ENCODE measurements at places on chromosomes 11 and 22.

DNA sequence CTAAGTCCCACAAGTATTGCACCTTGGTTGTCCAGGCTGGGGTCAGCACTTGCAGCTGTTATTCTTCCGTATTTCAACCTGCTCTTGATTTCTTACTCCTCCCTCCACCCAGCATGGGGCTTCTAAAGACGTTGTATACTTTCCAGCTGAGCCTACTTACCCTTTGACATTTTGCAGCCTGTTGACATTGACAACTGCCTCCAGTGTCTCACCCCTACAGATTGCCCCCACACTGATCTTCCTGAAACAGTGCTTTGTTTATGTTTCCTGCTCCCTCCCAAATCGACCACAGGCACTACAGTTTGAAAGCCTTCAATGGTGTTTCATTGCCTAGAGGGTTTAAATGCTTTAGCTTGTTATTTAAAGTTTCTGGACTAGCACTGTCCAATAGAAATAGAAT lies 56.6 kb downstream of the FAM83F start:
- no peak for DNase-seq

GRCh38 chr11:122808478-122808869 lies 29.8 kb upstream of the CRTAM start:
- DNase-seq: no peak

DNA sequence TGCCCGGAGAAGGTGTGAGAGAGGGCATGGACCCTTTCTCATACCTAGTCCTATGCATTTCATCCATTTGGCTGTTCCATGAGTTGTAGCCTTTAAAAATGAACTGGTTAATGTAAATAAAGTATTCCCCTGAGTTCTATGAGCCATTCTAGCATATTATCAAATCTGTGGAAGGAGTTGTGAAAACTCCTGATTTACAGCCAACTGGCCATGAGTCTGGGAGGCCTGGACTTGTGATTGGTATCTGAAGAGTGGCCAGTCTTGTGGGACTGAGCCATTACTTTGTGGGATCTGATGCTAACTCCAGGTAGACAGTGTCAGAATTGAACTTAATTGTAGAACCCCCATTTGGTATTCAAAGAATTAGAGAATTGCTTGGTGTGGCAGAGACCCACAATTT lies 48.4 kb downstream of the FAM118A start:
- DNase-seq: no peak

GRCh38 chr22:45231293-45231692 lies 9.4 kb downstream of the KIAA0930 start:
- DNase-seq: no peak

DNA sequence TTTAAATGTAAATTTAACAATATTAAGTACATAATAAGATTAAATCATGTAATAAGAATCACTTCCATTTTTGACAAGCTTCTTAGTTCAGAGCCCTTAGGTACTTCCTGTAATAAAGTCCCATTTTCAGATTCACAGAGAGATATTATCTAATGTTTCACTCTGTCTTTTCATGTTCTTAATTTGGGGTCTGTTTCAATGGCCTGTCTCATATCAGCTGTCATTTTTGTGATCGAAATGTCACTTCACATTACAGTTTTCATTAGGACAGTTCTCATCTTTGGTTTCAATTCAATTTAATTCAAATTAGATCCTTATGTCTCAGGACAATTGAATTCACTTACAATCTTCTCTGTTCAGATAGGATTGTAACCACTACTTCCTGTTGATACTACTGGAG lies 22.6 kb upstream of the OLFML1 start:
- no peak for DNase-seq

GRCh38 chr11:73156686-73157085 lies 14.6 kb upstream of the FCHSD2 start:
- no peak for DNase-seq

DNA sequence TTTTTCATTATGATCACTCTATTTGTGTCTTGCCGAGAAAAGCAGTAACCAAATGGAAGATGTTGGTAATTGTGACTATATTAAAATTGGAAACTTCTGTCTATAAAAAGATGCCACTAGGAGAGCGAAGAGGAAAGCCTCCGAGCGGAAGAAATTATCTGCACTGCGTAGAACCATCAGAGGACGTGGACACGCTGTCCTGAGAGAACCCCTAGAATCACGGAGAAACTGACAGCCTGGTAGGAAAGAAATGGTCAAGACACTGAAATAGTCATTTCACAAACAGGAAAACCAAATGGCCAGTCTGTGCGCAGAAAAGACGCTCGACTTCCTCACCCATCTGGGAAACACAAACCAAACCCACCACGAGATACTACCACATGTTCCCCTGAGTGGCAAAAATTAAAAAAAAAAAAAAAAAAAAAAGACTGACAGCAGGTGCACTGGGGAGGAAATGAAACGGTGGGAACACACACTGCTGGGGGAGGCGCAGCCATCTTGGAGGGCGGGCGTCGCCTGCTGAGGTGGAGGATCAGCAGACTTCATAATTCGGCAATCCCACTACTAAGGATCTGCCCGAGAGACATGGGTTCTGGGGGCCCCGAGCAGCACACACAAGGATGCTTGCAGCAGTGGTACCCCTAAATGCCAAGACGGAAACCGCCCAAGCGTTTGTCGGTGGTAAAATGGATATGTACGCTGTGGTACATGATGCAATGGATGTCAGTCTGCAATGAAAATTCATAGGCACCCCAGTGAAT lies 21.3 kb downstream of the IFITM10 start:
- DNase-seq: no peak

DNA sequence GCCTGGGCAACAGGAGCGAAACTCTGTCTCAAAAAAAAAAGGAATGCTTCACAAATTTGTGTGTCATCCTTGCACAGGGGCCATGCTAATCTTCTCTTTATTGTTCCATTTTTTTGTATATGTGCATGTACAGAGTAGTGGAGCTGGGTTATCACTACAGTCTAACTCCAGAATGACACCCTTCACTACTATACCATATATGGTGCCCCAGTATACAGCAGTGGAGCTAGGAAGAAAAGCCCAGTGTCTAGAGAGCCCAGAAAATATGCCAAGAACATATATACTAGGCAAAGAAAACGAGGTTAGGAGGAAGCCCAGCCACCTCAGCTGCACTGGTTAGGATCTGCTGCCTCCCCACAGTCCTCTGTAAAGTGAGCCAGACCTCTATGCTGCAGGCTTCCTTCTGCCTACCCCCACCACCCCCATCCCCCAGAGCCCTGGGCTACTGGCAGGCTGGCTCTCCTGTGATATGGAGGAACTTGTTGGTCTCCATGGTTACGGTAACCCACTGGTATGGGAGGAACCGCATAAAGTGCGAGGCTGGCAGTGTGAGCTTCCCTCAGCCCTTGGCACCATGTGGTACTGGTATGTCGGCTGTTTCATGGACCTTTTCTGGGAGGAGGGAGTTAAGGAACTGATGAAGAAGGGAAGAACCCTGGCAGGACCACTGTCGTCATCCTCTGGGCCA lies 34.3 kb downstream of the RCOR2 start:
- DNase-seq: no peak

DNA sequence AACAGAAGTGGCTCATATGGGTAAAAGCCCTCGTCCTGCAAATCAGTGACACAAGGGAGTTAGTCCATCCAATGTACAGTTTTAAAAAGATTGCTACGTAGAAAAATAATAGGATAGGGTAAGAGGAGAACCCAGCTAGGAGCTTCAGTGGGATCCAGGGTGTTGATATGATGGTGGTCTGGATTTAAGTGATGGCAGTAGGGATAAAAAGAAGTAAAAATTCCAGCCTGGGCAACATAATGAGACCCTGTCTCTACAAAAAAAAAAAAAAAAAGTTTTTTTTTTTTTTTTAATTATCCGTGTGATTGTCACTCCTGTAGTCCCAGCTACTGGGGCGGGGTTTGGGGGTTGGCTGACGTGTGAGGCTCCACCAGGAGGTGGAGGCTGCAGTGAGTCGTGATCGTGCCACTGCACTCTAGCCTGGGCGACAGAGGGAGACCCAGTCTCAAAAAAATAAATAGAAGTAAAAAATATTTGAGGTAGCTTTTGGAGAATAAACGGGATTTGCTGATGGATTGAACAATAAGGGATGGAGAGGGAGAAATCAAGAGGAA lies 7.0 kb upstream of the L3MBTL2 start:
- no peak for DNase-seq

DNA sequence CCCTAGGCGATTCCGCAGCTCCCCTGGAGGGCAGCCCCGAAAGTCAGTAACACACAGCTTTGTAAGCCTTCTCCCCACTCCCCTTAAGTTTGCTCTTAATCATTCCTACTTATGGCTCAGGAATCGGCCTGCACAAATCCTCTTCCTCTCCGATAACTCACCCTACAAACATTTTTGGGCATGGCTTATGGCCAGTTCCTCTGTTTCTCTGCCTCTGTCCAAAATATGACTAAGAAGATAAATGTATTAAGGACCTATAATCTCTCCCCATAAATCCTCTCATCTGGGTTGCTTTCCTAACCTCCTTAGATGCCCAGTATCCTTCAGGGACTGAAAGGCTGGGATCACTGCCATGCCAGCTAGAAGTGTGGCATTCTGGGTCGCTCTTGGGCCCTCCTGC lies 41.0 kb downstream of the PAMR1 start:
- DNase-seq: no peak

DNA sequence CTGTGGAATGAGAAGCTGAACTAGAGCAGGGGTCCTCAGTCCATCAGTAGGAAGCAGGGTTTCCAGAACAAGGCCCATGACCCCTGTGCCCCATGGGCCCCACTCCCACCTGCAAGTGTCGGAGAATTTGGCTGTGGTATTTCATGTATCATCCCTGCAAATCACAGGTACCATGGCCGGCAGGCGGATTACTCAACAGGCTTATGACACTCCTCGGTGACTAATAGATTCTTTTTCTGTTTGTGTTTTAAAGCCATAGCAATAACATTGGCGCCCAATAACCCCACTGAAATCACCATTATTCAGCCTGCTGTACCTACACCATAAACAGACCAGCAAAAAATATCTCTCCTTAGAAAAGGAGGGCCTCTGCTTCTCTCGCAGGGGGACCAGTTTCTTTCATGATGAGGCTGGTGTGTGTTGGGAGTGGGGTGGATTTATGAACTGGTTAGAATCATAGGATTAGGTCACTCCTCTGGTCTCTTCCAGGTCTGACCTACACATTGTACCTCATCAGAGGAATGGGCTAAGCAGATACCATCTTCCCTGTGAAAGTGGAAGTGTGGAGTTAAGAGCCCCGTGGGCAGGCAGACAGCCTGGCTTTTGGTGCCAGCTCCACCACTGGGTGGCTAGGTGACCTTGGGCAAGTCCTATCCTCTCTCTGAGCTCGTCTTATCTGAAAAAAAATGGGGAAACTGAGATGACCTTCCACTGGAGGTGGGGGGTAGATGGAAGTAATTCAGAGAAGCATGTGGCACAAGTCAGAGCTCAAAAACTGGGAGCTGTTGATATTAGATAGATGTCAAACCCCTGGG lies 60.2 kb upstream of the WNT11 start:
- peak; percentile 20 for DNase-seq

DNA sequence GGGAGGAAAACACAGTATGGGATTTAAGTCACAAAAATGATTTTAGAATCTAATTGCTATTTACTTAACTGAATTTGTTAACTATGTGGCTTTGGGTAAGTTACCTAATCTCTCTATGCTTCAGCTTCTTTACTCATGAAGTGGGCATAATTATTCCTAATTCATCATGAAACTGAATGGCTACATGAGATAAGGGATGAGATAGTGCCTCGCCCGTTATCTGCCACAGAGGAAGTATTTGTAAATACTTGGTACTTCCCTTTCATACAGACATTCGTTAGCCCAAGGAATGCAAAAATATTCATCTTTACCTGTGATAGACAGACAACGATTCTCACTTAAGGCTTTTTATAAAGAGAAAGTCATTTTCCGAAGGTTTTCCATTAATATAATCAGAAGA lies 221.2 kb upstream of the BLID start:
- DNase-seq: no peak

All from NK-92 treated with Interleukin-12 subunit alpha and Interleukin-12 subunit beta, amount 100 ng/mL, for 24 hours (cell line).